ENCODE measurements at places on chromosomes 2 and 18.

- DNase-seq = no peak
These were observed 9.6 kb upstream of the EXOC6B start for GRCh38 chr2:72835403-72835802.

DNA sequence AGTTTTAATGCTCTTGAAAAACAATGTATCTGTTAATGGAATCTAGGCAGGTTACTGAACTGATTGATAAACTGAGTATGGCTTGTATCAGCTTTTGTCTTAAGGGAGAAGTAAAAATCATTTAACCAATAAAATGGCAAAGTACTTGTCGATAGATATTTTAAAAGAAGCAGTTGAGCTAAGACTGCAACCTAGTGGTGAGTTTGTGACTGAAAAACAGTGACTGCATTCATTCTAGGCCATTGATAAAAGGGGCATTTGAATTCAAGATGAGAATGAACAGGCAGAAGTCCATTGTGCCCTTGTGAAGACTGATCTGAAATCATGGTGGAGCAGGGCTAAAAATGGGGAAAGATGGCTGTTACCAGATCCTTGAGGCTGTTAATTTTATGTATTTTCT lies 59.4 kb upstream of the MSTN start:
- no peak for DNase-seq

DNA sequence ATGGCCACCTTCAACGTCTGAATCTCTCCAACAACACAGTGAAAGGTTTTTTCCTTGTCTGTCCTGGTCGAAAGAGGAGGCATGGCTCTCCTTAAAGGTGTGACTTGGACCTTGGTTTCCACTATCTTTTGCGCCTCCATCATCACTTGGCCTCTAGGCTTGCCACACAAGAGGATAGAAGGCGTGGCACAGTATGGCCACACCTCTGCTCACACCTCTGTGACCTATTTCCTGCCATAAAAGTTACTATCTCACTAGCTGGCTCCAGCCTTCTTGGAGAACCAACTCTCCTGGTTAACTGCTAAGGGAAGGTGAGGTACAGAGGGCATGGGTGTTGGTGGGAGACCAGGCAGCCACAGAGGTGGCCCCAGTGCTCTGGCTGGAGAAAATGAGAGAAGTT lies 165.9 kb downstream of the UXS1 start:
- no peak for DNase-seq

DNA sequence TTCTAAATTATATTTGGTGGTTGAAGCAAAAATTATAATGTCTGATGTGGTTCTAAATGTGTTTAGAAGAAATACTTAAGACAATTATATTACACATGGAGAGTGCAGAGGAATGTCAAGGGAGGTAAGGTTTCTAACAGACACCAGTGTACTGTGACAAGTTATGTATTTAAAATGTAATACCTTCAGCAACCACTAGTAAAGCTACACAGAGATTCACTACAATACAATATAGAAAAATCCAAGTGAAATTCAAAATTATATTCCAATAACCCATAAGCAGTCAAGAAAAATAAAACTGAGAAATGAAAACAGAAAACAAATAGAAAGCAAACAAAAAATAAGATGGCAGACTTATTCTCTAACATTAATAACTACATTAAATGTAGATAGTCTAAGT lies 249.5 kb upstream of the KLHL14 start:
- DNase-seq = no peak

GRCh38 chr2:129062146-129062912 lies 743.7 kb upstream of the HS6ST1 start:
- no peak for DNase-seq

DNA sequence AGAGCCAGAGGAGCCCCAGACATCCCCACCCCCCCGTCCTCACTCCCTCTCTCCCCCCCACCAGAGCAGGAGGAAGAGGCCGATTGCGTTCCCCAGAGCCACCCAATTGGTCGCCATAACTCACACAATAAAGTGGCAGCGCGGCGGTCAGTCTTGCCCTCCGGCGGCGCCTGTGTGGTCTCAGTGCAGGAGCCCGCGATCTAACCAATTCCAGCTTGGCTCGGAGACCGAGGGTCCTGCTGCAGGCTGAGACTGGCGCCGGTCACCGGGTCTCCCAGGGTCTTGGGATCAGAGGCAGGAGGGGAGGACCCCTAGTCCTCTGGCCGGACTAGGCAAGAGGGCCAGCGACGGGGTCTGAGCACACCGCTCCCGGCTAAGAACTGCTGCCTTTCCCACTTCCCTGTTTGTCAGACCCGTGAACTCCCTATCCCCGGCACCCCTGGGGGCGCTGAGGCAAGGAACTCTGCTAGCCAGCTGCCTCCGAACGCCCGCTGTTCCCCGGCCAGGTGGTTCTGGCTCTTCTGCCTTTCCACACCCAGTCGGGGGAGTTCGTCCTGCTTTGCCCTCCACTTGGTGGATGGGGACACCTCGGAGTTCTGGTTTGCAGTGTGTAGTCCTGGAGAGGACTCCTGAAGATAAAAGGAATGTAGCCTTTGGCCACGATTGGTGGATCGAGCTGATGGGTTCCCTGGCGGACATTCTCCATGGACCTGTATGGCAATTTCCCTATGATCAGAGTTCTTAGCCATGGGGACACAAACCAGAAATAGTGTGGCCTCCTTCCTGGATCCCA lies 1.0 kb upstream of the HOXD12 start:
- DNase-seq = no peak

GRCh38 chr18:27724362-27724761 lies 452.6 kb downstream of the CDH2 start:
- DNase-seq = no peak

DNA sequence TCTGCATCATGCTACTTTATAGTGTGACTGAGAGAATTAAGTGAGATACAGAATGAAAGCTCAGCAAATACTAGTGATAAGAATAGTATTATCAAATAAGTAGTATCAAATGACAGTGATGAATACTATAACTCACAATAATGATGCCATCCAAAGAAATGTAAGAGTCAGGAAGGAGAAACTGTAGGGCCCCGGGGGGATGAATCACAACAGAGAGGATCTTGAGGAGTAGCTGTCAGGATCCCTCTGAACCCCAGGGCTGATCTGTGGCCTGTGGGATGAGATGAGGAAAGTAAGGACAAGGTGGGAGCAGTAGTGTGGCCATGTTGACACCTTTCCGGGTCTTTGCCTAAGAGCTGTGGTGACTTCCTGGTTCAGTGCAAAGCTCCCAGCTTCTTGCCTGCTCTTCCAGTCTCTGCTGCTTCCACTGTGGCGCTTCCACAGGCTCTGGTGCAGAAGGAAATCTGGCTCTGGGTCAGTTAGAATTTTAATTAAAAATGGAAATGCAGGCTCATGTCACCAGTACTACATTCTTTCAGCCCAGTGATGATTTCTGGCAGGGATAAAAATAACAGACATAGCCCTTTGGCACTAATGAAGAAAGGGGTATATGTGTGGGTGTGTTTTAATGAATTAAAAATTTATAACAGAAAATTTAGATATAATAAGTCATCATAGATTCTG lies 166.9 kb downstream of the MYO3B start:
- DNase-seq = no peak

DNA sequence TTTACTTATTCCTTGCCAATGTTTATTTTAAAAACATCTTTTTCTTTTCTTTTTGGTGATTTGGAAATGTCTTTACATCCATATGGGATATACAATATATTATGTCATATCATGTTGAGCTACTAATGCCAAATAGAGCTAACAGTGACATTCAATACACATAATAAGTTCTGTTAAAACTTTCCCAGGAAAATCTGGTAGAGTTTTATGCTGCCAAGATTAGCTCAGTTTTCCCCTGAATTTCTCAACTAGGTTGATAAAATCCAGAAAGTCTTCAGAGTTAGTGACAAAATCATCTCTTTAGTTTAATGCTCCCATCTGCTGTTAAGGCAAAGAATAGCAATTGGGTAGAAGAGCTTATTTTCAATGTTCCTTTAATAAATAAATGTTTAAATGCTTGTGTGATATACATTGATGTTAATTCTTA lies 9.9 kb downstream of the COL3A1 start:
- DNase-seq = no peak

GRCh38 chr2:177147093-177147694 lies 65.4 kb upstream of the HNRNPA3 start:
- no peak for DNase-seq

- DNase-seq = no peak
These were observed 179.4 kb downstream of the ALPK2 start for GRCh38 chr18:58449464-58449863.

GRCh38 chr18:6248017-6248416 lies 166.7 kb downstream of the L3MBTL4 start:
- DNase-seq = no peak

DNA sequence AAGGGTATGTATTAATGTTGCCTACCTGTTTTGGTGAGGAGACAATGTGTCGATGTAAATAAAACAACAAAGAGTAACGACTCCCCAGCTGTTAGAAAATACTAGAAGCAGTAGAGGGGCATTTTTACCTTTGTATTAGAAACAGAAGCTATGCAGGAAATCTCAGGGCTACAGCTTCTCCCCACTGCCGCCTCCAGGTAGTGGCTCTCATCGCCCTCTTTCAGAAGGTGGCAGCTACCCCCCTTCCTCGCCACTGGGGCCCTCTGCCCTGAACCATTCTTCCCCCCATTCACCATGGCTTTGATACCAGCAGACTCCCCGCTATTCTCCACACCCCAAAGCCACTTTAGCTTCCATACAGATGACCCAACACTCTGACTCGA lies 6.7 kb downstream of the PLA2R1 start:
- DNase-seq = no peak

- DNase-seq = no peak
These were observed 211.5 kb downstream of the SUCLG1 start for GRCh38 chr2:84247532-84247931.

- DNase-seq = no peak
These were observed 293.8 kb downstream of the CNTNAP5 start for GRCh38 chr2:124318913-124319312.

DNA sequence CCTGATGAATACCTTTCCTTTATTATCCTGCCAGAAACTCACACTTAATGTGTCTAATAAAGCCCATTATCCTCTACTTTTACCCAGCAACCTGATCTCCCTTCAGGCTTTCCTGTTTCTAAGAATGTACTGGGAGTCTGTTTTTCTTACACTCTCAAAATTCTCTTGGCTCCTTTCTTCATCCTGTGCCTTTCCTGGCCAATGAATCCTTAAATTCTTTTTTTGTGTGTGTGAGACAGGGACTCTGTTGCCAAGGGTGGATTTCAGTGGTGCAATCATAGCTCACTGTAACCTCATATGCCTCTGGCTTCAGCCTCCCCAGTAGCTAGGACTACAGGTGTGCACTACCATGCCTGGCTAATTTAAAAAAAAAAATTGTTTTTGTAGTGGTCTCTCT lies 72.7 kb downstream of the MAP2 start:
- no peak for DNase-seq

DNA sequence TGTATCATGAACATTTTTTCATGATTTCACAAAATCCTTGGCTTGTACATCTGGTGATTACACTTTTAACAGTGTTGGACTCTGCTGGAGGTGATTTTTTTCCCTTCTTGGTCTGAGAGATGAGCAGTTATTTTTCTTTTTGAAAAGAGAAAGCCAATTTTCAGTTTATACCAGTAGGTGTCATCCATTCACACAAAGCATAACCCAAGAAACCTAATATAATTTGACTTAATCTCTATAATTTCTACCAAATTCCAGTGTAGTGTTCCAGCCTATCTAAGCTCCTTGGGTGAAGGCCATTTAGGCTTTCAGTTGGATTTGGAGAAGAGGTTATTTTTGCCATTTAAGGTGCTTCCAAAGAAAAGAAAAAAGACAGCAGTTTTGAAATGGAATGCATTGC lies 7.7 kb upstream of the ICOS start:
- no peak for DNase-seq

GRCh38 chr18:23547306-23547705 lies 39.0 kb downstream of the NPC1 start:
- DNase-seq = no peak

DNA sequence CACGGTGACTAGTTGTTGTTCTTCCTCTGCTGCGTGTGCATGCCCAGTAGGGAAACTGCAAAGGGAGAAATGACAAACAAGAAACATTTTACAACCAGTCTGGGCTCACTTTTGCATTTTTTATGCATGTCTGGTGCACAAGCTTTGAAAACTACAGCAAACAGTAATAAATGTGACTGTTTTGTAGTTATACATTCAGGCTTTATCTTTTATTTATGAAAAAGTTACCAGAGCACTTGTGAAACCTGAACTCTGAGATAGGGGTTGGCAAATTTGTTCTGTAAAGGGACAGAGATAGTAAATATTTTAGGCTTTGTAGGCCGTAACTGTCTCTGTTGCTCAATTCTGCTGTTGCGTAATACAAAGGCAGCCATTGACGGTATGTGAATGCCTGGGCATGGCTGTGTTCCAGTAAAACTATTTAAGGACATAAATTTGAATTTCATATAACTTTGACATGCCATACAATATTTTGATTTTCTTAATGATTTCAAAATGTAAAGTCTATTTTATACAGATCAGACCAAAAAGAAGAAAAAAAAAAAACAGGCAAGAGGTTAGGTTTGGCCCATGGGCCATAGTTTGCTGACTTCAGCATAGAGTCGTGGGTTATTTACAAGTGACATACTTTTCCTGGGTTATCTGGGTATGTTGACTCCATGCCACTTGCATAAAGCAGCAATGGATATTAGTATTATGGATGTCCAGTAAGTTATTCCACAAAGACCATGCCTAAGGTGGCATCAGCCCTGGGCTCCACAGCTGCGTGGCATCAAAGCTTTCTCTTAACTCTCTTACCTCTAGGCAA lies 53.6 kb upstream of the EML6 start:
- DNase-seq = no peak

- no peak for DNase-seq
These were observed 508.9 kb upstream of the TCF4 start for GRCh38 chr18:56096861-56097260.

GRCh38 chr18:62964432-62964831 lies 249.1 kb downstream of the PHLPP1 start:
- no peak for DNase-seq

GRCh38 chr2:127107622-127107999 lies 657 bp upstream of the BIN1 start:
- DNase-seq = no peak

GRCh38 chr2:5937851-5938565 lies 245.8 kb downstream of the SOX11 start:
- DNase-seq = no peak

GRCh38 chr2:67985586-67985985 lies 77.2 kb downstream of the C1D start:
- no peak for DNase-seq

DNA sequence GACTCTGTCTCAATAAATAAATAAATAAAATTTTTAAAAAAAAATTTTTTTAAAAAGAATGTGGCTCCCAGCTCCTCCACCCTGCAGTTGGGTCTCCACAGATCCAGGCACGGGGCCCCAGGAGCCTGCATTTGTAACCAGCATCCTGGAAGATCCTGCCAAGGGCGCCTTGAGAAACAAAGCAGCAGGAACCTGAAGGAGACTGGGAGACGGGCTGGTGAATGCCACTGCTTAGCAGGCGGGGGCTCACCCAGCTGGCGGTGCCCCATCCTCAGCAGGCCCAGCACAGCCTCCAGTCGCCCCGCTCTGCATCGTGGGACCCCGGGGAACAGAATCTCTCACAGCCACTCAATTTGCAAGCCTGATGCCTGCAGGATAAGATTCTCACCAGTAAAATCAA lies 187.5 kb upstream of the SALL3 start:
- DNase-seq = no peak

All from T-helper 2 cell treated with Interferon-gamma antibody and Interleukin-4, amounts not matched to agents 5 μg/mL and 100 μg/mL, for 36 hours (primary cell).